ENCODE measurements at places on chromosomes 11 and 22.

DNA sequence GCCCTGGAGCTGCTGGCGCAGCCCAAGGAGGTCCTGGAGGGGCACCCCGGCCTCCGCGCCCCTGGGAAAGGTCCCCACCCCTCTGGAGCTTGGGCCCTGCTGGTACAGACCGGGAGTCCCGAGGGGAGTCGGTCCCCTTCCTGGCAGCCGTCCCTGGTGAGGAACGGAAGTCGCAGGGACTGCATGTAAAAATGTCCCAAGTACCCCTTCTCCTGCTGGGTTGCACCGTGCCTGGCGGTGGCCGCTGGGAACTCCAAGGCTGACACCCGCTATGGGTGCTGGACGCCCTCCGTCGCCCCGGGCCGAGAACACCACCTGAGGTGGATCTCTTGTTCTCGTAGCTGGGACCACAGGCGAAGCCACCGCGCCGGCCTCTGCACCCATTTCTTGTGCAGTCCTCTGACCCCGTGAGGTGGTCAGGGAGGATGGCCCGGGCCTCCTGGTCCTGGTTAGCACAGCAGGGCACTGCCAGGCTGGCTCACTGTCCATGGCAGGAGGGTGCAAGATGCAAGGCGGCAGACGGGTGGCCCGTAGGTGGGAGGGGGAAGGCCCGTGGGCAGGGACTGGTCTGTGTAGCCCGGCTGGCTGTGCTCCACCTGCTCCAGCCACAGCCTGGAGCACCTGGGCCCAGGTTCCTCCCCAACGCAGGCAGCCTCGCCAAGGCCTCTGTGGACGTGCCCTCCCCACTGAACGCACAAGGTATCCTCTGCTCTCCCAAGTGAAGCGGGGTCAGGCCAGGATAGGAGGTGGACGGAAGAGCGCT is 165.2 kb downstream of the IGLL1 start:
- DNase-seq, result no peak

GRCh38 chr11:128521682-128522054 is 65.7 kb downstream of the ETS1 start:
- no peak for DNase-seq

DNA sequence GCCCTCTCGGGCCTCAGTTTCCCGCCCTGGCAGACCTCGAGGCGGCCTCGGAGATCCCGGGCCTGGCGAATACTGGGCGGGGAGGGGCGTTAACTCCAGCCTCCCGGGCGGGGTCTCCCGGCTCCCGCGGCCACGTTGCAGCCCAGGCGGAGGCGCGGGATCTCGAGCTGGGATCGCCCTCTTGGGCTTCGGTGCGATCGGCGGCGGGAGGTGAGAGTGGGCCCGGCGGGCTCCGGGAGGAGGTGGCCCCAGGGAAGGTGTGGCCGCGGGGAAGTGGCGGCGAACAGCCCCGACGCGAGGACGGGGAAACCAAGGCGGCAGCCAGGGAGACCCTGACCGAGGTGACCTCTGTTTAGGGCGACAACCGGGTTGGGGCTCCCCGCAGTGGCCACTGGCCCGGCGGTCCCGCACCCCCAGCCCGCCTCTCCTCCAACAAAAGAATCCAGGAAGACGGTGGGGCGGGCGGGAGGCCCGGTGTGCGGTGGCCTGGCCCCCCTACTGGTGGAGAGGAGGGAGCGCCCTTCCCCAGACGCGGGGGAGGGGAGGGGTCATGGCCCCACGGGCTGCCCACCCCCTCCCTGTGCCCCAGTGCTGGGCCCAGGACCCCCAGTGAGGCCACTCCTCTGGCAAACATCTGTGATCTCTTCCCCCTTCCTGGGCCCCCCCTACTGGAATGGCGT is at the start of gene PHETA2:
Gene PHETA2, plus strand, starts transcription at position 117 of the 680 bp plus-strand sequence. CDS start 3,046 bp downstream, outside the sequence.
- peak; percentile 27 for DNase-seq

- DNase-seq, result no peak
Measured at GRCh38 chr11:116234989-116235568, 537.7 kb downstream of the BUD13 start.

- no peak for DNase-seq
Measured at GRCh38 chr11:46345881-46346484, 1.3 kb upstream of the DGKZ start.

DNA sequence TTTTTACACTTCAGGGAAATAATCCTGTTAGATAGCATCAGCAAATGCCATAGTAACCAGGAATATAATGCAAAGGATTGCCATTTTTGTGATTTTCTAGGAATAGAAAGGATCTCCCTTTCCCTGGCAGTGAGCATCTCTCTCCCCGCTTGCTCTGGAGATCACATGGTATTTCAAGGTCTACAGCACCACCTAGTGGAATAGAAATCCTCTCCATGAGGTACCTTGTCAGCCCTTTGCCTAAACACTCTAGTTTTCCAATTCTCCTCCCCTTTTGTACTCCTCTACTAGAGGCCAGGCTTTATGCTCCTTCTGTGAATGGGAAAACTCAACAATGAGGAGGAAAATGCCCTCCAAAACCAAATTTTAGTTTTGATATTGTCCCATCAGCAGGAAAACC is 78.4 kb downstream of the XRRA1 start:
- DNase-seq, result peak; percentile 20

GRCh38 chr11:19978668-19979518 is 181.4 kb downstream of the DBX1 start:
- peak; percentile 9 for DNase-seq

DNA sequence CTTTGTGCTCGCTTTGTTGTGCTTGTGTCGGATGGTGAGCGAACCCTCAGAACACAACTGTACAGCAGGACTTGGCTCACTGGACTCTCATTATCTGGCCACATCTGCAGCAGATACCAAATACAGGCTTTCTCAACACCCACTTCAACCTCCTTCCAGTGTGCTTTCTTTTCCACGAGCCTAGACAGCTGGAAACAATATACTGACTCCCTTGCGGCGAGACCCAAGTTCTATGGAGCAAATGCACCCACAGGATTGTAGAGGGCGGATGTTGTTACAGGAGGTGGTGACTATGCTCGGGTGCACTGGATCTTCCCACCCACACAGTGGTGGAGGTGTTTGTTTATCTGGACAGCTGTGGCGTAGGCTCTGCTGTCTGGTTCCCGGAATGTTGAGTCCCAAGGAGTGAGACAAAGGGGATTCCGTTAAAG is 204.3 kb downstream of the TENM4 start:
- DNase-seq, result no peak

DNA sequence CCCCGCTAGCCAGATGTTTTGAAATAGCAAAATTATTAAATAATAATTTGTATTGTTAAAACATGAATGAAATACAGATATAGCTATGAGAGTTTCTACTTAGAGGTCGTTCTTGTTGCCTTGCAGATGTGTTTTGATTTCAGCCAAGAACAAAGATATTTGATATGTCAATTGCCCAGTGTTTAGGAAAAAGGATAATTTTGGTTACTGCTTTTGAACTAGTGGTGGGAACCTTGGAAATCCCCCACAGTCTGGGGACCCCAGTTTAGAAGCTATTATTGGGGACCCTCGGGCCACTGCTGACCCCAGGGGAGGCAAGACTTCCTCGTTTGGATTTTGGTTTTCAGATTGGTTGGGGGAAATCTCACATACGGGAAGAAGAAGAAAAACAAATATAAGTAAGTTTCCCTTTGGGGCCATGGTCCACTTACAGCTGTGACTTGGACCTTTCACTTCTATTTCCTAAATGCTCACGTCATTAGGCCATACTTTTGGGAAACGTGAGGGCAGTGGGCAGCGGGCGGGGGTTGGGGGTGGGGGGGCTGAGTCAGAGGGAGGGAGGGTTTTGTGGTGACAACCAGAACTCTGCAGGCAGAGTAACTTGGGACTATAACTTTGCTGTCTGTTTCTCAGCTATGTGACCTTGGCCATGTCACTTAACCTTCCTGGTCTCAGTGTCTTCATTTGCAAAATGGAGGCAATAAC is 37.0 kb downstream of the LDLRAD3 start:
- DNase-seq, result no peak

DNA sequence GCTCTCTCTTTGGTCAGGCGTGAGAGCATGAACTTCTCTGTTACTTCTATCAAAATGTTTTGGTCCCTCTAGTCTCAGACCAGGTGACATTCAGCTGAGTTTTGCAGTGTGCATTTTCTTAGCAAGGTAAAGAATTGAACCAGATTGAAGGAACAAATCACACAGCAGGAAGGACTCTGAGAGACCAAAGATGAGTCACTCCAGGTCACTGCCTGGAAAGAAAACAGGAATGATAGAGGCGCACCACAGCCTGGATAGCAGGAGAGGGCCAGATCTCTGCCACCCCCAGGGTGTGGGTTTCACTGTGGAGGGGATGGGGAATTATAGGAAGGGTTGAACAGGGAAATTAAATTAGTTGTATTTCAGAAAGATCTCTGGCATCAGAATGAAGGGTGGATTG is 788.3 kb downstream of the NTM start:
- no peak for DNase-seq

GRCh38 chr11:69640260-69640994 is 529 bp upstream of the CCND1 start:
- no peak for DNase-seq

GRCh38 chr11:133163463-133164419 is 368.6 kb downstream of the OPCML start:
- peak; percentile 27 for DNase-seq

DNA sequence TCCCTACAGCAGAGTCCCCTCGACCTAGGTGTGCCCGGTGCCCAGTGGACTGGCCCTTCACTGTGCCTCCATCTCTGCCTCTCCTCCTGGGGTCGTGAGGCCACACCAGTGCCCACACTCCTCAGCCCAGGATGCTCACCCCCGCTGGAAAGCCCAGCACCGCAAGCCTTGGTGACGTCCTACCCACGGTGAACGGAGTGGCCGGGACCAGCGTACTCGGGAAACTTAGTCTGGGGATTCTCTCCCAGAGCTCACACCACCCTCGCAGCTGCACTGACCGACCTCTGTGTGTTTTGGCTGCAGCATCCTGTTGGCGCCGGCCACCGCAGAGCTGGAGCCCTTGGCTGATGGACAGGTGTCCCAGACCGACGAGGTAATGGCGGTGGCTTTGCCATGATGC is 35.5 kb upstream of the KRTAP5-7 start:
- no peak for DNase-seq

GRCh38 chr11:7089328-7090251 is 792 bp downstream of the RBMXL2 start:
- DNase-seq, result no peak

- DNase-seq, result no peak
Measured at GRCh38 chr11:127339376-127339775, 338.8 kb upstream of the KIRREL3 start.
